Lung (tissue), 17 donors: ENCODE measurements at places on chromosomes 2 and 18. TPM values are rescaled to one million over a fixed set of nuclear protein-coding genes. Genes with fewer than 3 reads are reported as not detected.

DNA sequence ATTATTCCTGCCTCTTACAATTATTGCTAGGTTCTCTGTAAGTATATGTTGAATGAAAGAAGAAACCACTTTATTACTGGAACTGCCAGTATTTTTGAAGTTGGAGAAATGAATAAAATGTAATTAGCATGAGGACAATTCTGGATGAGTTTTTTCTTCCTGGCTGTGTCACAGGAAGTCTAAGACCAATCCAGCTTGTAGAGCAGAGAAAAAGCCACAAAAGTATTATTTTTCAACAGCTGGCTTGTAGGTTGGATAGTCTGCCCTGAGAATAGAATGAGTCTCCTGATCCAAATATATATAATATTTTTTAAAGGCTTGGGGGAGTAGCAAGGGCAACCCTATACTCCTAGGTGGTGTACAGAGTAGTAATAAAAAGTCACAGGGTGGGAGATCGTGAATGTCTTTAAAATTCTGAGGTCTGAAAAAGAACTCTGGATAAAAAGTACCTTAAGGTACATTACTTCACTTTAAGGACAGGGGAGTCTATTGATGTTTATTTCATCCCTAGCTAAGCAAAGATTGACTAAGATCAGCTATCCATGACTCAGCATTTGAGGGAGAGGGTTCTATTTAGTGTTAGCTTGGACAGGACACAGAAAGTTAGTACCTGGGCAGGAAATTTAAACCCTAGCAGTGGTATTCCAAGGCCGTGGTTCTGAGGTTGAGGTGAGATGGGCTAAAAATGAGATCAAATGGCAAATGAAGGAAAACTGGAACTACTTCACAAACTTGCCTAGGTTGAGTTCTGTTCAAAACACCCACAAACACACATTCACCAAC lies 31.7 kb downstream of the SLC40A1 start:
- DNase-seq: peak; percentile 54

GRCh38 chr2:174205562-174205961 lies 42.8 kb downstream of the OLA1 start:
- DNase-seq: no peak

PDCD1 gene
- 0.97 TPM for total RNA-seq

- no peak for DNase-seq
These were observed 7.0 kb downstream of the GPR45 start for GRCh38 chr2:105248316-105249070.

LIMS3 gene
- 1.2 TPM for total RNA-seq

DNA sequence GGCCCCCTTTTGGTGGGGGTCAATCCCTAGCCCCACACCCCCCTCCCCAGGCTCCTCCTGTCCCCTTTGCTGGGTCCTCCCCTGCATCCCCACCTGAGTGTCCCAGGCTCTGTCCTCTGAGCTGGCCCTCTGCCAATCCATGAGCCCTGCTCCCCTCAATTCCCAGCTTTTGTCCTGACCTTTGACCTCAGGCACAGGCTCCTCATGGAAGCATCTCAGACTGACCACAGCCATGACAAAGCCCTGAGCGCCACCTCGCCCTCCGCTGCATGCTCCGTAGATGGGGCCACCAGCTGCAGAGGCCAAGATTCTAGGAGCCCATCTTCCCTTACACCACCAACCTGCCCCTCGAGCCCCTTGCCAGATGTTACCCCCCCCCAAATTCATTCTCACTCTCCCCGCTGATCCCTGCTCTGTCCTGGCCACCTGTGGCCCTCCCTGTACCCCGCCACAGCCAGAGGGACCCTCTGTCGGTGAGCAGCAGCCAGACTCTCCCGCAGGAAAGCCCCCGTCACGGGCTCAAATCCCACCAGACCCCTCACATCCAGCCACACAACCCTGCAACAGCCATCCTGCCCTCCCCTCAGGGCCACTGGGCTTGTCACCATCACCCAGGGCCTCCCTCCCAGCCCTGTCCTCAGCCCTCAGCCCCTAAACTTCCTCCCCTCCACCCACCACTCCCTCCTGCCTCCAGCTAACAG lies 206.0 kb downstream of the MGAT5 start:
- DNase-seq: no peak

CRACDL gene
- total RNA-seq: 28.3 TPM

LRP1B gene
- 6.5 TPM for total RNA-seq

DNA sequence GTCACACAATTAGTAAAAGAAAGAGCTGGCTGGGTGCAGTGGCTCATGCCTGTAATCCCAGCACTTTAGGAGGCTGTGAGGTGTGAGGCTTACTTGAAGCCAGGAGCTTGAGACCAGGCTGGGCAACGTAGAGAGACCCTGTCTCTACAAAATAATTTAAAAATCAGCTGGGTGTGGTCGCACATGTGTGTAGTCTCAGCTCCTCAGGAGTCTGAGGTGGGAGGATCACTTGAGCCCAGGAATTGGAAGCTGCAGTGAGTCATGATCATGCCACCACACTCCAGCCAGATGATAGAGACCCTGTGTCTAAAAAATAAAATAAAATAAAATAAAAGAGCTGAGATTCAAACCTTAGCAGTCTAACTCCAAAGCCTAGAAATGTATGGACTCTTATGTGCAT lies 39.0 kb upstream of the NEDD4L start:
- no peak for DNase-seq

- DNase-seq: no peak
These were observed 22.3 kb downstream of the PXDN start for GRCh38 chr2:1721706-1722646.

GRCh38 chr2:86037141-86037794 lies 68.4 kb downstream of the POLR1A start:
- DNase-seq: no peak

GRCh38 chr2:98701230-98701629 lies 29.7 kb downstream of the MGAT4A start:
- no peak for DNase-seq

DNA sequence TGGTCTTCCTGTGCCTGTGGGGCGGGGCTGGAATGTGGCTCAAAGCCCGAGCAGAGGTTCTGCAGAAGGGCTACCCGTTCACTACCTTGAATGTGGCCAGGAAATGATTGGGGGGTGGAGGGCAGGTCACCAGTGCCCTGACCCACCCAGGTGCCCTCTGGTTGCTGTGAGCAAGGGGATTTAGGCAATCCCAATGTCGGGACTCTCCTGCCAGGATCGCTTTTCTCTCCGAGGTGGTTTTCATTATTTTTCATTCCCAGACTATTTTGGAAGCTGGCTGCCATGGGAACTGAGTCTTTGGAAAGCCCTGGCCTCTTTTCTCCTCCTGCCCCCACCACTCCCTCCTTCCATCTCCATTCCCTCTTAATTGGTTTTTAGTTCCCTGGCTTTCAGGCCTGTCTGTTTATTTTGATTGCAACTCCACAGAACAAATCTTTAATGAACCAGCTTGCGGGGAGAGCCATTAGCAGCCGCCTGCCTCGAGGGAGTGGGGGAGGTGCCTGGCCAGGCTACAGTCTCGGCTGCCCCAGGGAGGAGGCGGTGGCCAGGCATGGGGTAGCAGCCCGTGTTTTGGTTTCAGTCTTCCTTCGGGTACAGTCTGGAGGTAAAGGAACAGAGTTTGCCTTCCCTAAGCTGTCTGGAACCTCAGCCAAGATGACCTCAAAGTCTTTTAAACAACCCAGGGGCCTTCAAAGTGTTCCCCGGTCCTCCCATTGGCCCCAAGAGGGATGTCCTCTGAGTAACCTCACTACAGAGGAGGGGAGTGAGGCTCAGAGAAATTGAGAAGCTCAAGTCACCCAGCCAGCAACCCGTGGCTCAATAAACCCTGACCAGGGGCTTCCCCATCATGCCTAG lies 114.4 kb upstream of the HAAO start:
- peak; percentile 89 for DNase-seq

GRCh38 chr2:156211318-156211717 lies 121.2 kb downstream of the NR4A2 start:
- DNase-seq: no peak

RBM43 gene
- 7.9 TPM for total RNA-seq

BCL2 gene
- 30.9 TPM for total RNA-seq

DNA sequence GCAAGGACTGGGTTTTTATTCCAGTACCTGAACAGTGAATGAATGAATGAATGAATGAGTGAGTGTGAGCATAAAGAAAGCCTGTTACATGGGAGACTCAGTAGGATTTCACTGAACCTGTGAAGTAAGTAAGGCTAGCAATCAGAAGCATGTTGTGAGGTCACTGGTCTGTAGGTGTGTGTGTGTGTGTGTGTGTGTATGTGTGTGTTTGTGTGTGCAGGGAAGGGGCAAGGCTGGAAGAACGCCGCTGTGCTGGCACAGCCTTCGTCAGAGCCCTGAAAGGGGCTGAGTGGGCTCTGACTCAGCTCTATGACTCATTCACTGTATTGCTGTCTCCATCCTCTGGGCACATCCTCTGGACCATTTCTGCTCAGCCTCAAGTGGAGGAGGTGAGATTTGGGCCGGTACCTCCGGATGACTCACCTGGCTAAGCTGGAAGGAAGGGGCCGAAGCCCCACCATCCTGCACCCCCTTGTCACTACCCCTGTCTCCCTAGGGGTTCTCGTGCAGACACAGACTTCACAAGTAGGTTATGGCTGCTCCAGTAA lies 51.4 kb upstream of the MRPL33 start:
- no peak for DNase-seq
